NCI-H524 treated with DMSO at 0.1 percent for 48 hours (cell line): ENCODE measurements at places on chromosomes 13 and 19.

DNA sequence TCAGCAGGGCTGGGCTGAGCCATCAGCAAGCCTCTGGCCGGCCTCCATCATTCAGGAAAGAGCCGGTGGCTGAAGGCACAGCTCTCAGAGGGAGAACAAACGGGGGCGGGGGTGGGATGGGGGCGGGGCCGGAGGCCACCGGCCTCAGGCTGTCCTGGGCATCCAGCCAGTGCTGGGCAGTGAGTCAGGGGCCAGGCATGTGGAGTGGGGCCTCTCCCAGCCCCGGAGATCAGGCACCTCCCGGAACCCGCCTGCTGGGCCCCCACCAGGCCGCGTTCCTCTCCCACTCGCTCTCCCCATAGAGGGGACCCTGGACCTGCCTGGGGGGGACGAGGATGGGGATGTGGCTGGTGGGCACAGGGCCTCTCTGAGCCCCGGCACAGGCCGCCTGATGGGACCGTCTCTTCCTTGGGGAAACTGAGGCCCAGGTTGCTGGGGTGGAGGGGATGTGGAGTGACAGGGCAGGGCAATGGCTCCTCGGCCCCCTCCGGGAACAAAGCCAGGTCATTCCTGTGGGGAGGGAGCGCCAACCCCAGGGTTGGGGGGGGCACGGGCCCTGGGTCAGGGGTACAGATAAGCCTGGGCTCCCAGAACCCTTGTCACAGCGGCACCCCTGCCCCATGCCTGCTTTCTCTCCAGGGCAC, 12.9 kb downstream of the SPC24 start:
- DNase-seq: no peak

DNA sequence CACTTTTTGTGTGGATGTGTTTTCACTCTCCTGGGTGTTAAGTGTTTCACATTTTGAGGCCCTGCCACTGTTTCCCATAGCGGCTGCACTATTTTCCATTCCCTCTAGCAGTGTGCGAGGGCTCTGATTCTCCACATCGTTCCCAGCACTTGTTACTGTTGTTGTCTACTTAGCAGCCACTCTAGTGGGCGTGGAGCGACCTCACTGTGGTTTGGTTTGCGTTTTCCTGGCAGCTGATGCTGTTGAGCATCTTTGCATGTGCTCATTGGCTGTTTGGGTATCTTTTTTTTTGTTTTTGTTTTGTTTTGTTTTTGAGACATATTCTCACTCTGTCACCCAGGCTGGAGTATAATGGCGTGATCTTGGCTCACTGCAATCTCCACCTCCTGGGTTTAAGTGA, 14.4 kb downstream of the NAXD start:
- no peak for DNase-seq

- DNase-seq: no peak
These were observed 137.3 kb upstream of the FNDC3A start for GRCh38 chr13:48838193-48838973.

DNA sequence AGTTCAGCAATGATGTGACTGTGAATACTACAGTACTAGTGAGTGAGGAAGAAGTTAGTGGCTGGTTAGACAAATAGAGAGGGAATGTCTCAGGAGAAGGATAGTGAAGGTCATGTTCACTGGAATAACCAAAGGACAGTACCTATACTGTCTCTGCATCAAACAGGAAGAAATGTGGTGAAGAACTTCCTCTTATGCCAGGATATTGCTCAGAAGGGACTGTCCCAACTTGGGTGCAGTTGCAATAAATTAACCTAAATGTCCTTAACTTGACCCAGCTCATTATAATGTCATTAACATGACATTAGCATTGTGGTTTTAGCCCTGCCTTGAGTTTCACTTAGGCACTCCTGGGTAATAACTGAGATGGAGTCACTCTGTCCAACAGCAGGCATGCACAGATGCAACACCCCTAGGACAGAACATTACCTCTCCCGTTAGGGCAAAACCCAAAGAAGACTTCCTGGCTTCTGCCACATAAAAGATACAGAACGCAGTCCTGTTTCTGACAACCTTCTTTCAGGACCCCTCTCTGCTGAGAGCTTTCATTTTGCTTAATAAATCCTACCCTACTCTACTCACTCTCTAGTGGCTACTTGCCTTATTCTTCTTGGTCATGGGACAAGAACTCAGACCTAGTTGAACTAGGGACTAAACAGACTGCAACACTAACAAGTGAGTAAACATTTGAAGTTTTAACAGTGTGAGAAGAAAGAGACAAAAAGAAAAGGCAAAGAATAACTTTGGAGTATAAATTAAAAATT, 1591.6 kb upstream of the MIR17HG start:
- no peak for DNase-seq

DNA sequence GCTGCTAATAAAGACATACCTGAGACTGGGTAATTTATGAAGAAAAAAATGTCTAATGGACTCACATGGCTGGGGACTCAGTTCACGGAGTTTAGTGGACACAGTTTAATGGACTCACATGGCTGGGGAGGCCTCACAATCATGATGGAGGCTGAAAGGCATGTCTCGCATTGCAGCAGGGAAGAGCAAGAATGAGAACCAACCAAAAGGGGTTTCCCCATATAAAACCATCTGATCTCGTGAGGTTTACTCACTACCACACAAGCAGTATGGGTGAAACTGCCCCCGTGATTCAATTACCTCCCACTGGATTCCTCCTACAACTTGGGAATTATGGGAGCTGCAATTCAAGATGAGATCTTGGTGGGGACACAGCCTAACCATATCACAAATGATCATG, 1181.2 kb downstream of the PCDH9 start:
- no peak for DNase-seq

DNA sequence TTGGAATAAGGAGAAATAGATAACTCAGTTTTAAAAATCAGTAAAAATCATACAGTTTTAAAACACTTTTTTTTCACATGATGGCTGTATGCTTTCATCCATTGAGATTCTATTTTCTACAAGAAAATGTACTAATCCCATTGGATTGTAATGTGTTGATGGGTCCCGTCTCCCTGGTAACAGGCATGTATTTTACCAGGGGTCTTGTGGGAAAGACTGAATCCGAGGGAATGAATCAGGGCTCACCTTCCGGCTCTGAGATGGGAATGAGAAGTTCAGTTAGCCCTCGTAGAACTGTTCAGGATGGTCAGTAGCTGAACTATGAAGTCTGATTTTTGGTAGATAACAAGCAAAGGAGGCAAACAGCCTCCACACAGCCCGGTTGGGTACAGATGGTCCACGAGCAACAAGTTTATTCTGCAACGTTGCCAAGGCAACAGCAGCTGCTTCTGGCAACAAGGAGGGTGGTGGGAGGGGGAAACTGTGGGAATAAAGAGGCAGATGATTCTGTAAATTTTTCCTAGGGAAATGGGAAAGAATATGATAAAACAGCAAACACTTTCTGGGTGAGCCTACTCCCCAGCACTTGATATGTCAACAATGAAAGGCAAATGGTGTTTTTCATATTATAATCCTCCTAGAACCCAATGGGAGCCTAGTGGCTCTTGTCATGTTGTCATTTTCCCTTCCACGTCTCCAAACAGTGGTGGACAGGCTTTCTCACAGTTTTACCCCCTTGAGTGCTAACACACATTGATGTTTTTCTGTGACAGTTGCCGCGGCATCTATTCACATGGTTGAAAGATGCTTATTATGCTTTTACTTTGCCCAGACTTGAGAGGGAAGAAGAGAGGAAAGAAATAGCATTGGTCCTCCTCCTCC, 12.4 kb upstream of the SIAH3 start:
- peak; percentile 15 for DNase-seq

GRCh38 chr13:112818698-112819045, 128.8 kb downstream of the ATP11A start:
- no peak for DNase-seq

- DNase-seq: no peak
These were observed 49.4 kb downstream of the SACS start for GRCh38 chr13:23384111-23384510.

DNA sequence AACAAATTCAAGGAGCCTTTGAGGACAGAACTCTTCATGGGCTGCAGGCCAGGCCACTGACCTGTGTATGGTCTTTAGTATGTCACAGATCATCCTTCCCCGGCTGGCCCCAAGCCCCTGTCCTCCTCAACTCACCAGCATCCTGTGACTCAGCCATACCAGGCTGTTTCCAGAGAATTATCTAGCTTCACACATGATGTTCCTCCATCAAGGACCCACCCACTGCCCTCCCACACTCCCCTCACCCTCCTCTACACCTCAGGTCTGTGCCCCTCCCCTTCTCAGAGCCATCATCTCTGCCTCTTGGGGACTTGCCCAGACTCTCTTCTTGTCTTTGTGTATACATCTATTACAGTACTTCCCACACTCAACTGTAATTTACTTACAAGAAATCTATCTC, 14.7 kb downstream of the DCT start:
- no peak for DNase-seq

DNA sequence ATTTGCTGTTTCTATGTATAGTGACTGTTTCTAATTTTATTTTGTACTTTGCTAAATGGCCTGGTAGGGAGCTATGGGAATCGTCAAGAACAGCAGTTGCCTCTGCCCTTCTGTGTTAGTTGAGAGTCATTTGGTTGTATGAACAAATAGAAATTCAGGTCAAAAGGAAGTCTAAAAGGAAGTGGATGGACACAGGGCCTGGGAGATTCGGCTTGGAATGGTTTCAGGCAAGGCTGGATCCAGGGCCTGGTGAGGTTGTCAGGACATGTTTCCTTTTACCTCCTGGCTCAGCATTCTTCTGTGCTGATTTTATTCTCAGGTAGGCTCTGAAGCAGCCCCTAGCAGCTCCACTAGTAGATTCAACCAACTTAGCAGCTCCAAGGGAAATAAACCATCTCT, 118.9 kb downstream of the SIPA1L3 start:
- DNase-seq: no peak

DNA sequence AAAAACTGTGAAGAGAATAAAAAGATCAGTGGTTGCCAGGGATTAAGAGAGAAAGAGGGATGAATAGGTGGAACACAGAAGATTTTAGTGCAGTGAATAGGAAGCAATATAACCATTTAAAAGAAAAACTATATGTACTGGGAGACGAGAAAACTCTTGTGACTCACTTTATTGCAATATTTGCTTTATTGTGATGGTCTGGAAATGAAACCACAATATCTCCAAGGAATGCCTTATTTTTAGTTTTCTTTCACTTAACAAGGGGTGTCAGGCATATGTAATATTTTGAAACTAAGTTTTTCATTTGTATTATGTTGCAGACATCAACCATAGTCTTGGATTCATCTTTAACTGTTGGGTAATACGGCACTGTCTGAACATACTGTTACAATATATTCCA, 1308.2 kb downstream of the PCDH9 start:
- DNase-seq: no peak

GRCh38 chr13:24362435-24362952, 53.1 kb downstream of the C1QTNF9 start:
- DNase-seq: no peak

- no peak for DNase-seq
These were observed 47.2 kb downstream of the ZAR1L start for GRCh38 chr13:32267836-32268439.

- no peak for DNase-seq
These were observed 210.7 kb upstream of the MIR17HG start for GRCh38 chr13:91136806-91137205.

GRCh38 chr19:17881701-17882100, 10.0 kb downstream of the SLC5A5 start:
- DNase-seq: no peak

GRCh38 chr13:27601208-27601607, 19.1 kb downstream of the LNX2 start:
- no peak for DNase-seq

- no peak for DNase-seq
These were observed 23.1 kb downstream of the LYL1 start for GRCh38 chr19:13079542-13079986.

- DNase-seq: no peak
These were observed 519.7 kb downstream of the DIAPH3 start for GRCh38 chr13:59643906-59644626.

DNA sequence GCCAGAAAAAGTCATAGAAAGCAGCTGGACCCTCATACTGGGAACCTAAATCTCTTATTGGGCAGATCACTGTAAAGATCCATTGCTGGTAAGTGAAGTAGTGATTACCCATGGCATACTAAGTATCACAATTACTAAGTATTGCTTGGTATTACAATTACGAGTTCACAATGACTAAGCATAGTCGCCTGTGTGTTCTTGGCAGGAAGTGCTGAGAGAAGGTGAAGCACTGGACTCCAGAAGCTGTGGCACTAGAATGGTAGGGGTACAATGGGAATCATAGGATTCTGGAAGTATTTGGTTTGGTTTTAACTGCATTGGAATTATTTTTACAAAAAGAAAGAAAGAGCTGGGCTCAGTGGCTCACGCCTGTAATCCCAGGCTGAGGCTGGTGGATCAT, 20.3 kb downstream of the LGALS16 start:
- no peak for DNase-seq

GRCh38 chr13:37701972-37702371, 103.4 kb upstream of the POSTN start:
- no peak for DNase-seq

GRCh38 chr13:97464561-97464960, 30.6 kb downstream of the RAP2A start:
- no peak for DNase-seq

DNA sequence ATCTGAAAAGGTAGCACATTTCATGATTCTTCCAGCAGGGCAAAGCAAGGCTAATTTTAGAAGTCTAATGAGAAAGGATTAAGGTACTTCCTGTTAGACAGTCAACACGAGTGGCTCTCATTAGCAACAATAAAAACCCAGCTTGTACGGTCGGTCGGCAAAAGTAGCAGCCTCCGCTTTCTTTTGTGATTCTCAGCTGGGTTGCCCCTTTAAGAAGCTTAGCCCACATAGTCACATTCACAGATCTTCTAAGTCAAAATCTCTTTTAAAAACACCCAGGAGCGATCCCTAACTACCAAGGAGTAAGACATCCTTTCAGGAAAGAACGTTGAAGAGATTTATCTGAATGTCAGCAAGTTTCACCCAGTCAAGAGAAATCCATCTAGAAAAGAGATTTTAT, 684.8 kb downstream of the DIAPH3 start:
- DNase-seq: no peak

DNA sequence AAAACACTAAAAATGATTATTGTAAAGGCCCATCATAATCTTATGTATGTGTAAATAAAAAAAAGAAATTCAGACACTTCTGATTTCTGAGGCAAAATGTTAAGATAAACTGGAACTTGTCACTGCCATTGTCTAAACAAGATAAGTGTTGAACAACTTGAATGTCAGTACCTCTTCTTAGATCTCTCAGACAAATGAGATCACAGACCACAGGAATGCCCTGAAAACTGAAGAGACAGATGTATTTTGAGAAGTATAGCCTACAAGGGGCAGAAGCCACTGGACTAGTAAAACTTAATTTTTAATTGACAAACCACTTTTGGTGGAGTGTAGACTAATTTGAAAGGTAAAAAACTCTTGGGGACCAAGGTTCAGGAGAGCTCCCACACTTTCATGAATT, 375.5 kb upstream of the SLITRK5 start:
- no peak for DNase-seq

- no peak for DNase-seq
These were observed 119.4 kb upstream of the MIR17HG start for GRCh38 chr13:91228108-91228507.

- DNase-seq: no peak
These were observed 5.0 kb downstream of the ELAVL1 start for GRCh38 chr19:8000298-8001038.
